ENCODE measurements at places on chromosomes 3 and 15.

DNA sequence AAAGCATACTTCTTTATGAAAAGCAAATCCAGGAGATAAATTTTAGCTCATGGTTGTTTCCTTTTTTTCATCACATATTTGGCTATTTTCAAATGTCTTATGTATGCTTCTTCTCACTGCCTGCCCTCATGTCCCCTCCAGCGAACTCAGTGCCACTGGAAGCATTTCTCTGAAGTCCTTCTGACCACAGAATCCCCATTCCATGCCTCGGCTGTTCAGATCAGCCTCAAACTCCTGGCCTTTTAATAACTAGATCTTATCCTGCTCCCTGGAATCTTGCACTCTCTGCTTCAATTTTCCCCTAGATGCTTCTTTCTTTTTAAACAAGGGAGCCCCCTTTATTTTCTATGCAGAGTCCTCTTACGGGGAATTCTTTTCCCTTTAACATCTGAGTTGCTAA, 10.1 kb downstream of the ETV5 start:
- DNase-seq: no peak

DNA sequence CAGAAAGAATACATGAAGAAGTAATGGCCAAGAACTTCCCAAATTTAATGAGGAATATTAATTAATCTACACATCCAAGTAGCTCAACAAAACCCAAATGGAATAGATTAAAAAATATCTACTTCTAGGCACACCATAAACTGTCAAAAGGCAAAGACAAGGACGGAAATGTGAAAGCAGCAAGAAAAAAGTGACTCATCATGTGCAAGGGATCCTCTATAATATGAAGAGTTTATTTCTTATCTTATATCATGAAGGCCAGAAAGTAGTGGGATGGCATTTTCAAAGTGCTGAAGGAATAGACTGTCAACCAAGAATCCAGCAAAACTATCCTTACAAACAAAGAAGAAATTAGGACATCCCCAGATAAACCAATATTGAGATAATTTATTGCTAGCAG, 73.9 kb upstream of the PRICKLE2 start:
- no peak for DNase-seq

- no peak for DNase-seq
Observed at GRCh38 chr15:41546851-41547786, 3.1 kb upstream of the RPAP1 start.

DNA sequence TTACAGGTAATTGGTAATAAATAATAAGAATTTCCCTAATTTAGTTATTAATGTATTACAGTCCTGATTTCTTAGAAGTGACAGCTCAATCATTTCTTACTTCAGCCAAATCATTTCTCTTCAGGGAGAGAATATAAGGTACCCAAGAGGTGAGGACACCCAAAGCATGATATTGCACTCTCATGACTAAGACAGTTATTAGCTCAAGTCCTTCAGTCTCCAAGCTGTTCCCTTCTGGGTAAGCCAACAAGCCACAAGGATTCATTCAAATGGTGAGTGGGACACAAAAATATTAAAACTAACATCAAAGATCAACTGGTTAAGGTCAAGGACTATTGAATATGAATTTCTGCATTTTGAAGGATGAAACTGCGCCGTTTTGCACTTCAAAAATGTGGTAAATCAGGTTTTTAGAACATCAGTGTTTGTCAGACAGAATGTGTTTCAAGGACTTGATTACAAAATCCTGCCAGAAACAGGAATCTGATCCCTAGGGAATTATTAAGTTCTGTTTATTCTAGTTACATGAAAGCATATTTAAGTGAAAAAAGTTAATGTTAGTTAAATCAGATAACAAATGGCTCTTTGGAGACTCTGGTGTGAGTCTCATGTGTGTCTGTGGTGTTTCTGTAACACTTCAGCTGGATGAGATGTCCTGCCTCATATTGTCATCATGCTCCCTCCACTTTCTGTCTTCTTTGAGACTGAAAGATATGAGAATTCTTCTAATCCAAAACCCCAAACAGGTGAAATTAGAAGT, 101.7 kb upstream of the COL8A1 start:
- no peak for DNase-seq

DNA sequence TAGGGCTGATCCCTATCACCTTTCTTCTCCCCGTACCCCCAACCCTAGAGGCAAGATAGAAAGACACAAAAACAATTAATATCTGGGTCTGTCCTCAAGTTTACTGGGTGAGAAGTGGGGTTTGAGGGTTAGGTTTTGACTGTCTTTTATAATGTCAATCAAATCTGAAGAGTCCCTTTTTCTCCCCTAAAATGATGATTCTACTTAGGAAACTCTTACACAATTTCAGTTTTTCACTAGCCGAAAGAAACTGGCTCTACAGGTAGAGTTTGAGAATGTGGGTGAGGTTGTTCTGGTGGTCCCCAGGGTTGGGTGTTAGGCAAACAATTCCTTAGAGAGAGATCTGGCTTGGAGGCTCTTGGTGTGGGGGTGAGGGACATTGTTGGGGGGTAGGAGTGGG, 189.9 kb downstream of the TCF12 start:
- no peak for DNase-seq

DNA sequence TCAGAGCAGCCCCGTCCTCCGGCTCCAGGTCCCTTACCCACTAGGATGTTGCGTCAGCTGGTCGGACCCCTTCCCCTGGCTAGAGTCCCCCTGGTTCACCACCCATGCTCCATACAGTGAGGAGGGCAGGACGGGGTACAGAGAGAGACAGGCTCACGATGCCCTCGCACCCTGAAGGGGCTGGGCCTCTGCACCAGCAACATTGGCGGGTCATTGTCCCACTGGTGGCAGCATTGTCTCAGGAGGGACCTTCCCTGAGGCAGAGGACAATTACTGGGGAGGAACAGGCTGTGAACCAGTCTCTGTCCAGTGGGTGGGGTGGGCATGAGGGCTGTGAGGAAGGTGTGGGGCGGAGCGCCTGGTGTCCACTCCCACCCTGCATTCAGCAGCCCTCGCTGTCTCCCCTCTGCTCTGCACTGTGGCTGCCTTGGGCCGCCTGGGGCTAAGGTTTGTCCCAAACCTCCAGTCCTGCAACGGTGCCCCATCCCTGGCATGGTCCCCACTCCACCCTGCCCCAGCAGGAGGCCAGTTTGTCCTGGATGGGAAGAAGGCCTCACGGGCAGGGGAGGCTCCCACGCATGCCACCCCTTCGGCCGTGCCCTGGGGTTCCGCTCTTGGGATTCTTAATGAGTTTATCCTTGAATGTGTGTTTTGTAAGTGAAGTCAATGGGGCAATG, 48.0 kb upstream of the KLF13 start:
- no peak for DNase-seq
